ENCODE measurements at places on chromosomes 2 and 18.

DNA sequence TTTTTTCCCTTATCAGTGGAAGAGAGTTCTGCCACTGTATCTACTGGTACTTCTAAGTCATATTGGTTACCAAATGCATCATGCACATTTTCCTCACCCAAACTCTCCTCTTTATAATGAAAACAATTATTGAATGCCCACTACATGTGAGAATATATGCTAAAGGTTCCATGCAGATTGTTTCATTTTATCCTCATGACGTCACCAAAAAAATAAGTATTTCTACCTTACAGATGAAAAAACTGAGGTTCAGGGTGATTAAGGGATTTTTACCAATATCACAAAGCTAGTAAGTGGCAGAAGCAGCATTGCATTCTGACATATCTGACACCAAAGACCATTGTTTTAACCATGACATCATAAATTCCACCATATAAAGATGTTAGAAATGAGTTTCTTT, 51.9 kb upstream of the ZEB2 start:
- DNase-seq, result no peak

GRCh38 chr2:145137211-145137610, 617.3 kb upstream of the ZEB2 start:
- DNase-seq, result no peak

- no peak for DNase-seq
Measured at GRCh38 chr18:74795751-74796150, 198.1 kb downstream of the ZNF407 start.

DNA sequence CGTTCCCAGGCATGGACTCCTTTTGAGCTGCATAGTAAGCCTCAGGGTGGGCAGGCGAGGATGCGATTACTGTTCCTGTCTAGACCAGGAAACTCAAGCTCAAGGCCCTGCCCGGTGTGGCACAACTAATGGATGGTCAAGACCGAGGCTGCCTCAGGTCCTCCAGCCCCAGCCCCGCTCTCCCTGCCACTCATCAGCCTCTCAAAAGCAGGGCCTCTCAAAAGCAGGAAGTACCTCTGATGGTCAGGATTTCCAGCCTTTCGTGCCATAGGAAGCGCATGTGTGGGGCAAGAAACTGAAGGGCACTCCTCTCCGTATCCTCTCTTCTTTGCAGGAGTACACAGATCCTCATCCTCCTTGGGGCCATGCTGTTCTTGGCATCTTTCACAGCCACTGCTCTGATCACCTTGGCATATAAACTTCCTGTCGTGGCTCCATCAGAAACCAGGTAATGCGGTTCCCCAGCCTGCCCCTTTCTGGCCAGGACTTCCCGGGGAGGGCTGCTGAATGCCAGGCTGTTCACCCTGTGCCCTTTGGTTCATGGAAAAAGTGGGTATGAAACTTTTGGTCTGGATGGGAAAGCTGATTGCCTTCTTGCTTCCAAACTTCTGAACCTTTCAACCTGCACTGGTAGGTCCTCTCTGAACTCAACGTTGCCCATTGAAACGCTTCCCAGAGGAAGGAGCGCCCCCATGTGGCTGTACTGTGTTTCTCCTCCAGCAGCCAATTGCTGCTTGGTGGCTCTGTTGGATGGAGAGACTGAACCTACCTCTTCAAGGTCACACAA, 82.8 kb upstream of the SEC11C start:
- peak; percentile 28 for DNase-seq

All from GM06990 (cell line).